ENCODE measurements at places on chromosomes 2 and 18.

DNA sequence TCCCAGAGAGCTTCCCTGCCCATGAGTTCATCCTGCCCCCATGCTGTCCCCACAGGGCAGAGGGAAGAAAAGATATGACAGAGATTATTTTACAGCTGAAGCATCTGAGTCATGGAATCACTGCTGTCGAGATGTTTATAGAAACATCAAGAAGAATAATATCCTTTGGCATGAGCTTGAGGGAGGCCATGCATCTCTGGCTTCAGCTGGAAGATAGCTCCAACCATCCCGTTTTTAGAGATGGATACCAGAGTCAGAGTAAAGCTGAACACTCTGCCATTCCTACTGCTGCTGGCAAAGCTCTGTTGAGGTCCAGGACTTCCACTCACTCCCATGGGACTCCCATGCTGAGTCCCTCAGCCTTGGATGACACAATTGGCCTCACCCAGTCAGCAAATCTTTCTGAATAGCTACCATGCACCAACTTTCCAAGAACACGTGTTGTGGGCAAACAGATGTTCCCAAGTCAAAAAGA lies 167.8 kb downstream of the TTC32 start:
- no peak for DNase-seq

- no peak for DNase-seq
Measured at GRCh38 chr18:37246779-37247340, 318.7 kb downstream of the CELF4 start.

GRCh38 chr2:41414486-41415230 lies 633.2 kb upstream of the PKDCC start:
- no peak for DNase-seq

- DNase-seq = no peak
Measured at GRCh38 chr2:100660851-100661584, 98.2 kb downstream of the PDCL3 start.

DNA sequence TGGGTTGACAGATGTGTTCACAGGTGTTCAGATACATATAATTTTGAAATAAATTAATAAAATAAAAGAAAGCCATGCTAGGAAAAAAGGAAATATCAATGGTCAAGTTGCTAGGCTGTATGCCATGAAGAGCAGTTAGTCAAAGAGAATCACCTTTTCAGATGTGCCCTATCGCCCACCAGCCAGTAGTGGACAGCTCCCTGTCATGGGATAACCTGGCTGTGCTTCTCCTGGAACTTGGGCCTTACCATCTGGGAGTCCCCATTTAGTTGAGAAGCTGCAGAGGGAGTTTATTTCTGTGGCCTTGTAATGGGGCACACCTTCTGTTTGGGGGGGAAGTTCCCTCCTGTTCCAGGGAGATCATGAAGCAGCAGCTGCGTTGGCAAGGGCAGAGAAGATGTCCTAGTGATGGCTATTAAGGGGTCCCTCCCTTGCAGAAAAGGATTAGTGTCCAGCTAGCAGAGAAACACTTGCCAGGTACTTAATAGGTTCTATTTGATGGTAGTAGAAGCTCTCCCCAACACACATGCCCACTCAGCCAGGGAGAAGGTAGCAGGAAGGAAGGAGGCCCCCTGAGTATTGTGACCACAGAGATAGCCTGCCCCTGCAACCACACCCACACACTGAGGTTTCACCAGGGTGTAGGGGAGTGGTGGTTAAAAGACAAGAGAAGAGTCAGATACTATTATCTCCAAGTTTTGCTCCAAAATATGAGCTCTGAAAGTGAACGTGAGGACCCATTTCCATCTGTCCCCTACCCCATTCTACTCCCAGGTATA lies 117.7 kb downstream of the B3GNT2 start:
- peak; percentile 22 for DNase-seq

- DNase-seq = peak; percentile 42
Measured at GRCh38 chr2:160334028-160334741, 134.1 kb upstream of the ITGB6 start.

DNA sequence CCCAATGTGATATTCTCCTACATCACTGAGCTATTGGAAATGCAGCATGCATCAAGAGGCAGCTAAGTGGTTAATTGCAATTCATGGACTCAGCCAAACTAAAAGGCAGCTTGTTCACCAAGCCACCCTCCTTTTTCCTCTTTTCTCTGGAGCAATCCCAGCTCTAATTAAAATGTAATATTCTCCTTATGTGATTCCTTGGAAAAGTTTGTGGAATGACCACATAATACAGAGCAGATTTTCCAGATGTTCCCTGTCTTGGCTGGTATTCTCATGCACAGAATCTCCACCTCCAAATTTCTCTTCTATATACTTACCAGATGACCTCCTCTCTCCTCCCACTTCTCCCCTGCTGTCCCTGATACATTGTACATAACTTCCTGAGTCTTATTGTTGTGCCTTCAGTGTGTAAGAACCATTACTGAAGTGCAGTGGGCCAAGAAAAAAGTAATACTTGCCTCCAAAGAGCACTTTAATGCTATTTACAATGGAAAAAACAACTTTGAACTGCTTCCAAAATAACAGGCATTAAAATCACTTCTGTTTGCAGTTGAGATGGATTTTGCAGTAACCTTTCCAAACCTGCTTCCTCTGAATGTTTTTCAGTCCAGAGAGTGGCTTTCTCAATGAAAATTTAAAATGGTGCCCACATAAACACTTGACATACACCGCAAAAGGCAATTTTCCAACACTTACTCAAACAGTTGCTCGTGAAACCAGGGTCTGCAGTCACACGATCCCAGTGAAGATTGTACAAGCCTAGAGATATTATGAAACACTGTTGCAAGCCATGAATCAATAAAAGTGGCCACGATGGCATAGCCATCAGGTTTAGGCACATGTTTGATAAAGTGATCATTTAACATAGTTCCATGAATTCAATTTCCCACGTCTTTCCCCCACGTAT lies 258.0 kb downstream of the MTX2 start:
- no peak for DNase-seq

DNA sequence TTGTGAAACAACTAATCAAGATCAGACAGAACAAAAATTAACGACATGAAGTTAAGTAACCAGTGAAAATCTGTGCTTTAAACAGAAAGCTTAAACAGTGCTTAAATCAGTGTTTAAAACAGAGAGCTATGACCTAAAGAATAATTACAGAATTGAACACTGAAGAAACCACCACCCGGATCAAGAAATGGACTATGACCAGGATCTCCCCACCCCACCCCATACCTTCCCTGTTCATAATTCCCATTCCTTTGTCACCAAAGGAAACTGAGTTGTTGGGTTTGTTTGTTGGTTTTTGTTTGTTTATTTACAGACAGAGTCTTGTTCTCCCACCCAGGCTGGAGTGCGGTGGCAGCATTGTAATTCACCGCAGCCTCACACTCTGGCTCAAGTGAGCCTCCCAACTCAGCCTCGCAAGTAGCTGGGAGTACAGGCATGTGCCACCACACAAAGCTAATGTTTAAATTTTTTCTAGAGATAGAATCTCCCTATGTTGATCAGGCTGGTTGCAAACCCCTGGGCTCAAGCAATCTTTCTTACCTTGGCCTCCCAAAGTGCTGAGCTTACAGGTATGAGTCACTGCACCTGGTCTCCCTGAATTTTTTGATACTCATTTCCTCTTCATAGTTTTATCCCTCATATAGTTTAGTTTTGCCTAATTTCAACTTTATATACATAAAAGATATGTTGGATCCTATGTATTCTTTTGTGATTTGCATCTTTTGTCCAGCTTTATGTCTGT lies 8.2 kb upstream of the ALPG start:
- DNase-seq = no peak

DNA sequence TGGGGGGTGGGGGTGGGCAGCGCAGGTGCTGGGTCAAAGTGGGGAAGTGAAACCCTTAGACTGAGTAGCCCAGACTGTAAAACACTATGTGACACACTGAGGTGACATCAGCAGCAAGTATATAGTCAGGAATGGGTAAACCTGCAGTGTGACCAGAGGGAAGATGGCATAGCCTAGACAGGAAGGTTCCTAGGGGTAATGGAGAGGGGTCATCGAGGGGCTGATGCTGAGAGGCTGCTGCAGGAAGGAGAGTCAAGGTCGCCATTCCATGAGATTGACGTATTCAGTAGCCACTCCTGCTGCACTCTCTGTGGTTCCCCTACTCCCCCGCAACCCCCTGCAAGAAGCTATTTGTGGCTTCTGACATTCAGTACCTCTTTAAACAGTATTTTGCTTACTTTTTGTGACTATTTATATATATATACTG lies 111.7 kb downstream of the CHST9 start:
- no peak for DNase-seq

GRCh38 chr2:48080534-48081316 lies 174.4 kb upstream of the FBXO11 start:
- no peak for DNase-seq

- DNase-seq = no peak
Measured at GRCh38 chr18:66438711-66439536, 165.0 kb downstream of the CDH19 start.

DNA sequence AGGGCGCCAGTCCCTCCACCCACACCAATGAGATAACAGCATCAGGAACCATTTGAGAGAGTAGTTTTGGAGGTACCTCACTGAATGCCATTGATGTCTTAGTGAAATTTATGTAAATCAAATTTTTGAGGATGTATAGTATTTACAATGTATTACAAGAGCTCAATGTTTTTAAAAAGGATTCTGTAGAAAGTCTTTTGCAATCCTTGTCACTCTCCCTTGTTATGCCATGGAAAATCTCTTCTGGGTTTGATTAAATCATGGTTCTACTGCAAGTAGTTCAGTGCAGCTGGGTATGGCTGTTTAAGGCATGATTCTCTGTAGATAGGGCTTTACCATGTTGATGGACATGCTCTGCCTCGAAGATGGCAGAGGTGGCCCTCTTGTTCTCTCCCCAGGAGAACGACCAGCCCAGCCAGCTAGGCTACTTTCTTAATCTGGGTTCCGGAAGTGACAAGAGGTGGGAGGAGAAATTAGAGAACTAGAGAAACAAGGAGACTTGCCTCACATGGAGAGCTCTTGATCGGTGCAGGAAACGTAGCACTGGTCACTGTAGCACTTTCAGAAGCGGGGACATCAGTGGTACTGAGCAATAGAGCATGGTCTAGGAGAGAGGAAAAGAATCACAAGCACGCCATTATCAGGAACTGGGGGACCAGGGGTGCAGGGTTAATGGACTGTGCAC lies 202.7 kb downstream of the CLIP4 start:
- no peak for DNase-seq

- no peak for DNase-seq
Measured at GRCh38 chr2:226483745-226484619, 315.6 kb downstream of the IRS1 start.

- DNase-seq = no peak
Measured at GRCh38 chr2:131016826-131017741, 76.2 kb downstream of the FAM168B start.

GRCh38 chr2:46716927-46717326 lies 198.7 kb downstream of the MCFD2 start:
- no peak for DNase-seq

GRCh38 chr18:49639643-49640391 lies 78.0 kb downstream of the LIPG start:
- DNase-seq = no peak

- no peak for DNase-seq
Measured at GRCh38 chr18:3046216-3046808, 33.4 kb upstream of the LPIN2 start.

- no peak for DNase-seq
Measured at GRCh38 chr2:170455617-170456426, 259.3 kb upstream of the SP5 start.

- DNase-seq = no peak
Measured at GRCh38 chr2:149070681-149071320, 32.3 kb downstream of the LYPD6B start.

DNA sequence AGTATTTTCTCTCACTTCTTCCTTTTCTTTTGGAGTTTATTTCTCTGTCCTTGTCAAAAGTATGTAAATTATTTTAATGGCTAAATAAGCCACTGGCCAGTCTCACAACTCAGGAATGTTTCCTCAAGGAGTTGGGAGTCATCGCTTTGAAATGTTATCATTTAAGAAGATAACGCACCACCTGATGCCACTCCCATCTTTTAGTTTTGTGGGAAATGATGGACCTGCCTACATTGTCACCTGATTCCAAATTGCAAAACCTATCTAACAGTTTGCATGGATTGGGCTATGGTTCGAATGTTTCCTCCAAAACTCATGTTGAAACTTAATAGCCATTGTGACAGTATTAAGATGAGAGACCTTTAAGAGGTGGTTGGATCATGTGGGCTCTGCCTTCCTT lies 32.4 kb upstream of the PPM1B start:
- DNase-seq = no peak

DNA sequence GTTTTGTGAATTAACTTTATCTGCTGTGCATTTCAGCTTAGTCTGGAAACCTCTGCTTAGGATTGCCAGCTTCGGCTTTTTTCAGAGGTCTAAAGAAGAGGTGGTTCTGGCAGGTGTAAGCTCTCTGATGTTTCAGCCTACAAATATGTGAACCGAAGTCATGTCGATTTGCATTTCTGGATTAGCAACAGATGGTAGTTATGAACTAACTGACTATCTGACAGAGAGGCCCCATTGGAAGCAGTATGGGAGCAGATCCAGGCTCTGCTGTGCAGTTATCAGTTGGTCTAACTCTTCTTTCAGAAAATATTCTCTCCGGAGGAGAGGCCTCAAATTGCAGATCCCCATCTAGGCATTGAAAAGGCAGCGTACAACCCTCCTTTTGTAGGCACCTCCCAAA lies 32.7 kb upstream of the SPRED2 start:
- DNase-seq = no peak

- no peak for DNase-seq
Measured at GRCh38 chr18:36298126-36298741, 721 bp downstream of the FHOD3 start.

DNA sequence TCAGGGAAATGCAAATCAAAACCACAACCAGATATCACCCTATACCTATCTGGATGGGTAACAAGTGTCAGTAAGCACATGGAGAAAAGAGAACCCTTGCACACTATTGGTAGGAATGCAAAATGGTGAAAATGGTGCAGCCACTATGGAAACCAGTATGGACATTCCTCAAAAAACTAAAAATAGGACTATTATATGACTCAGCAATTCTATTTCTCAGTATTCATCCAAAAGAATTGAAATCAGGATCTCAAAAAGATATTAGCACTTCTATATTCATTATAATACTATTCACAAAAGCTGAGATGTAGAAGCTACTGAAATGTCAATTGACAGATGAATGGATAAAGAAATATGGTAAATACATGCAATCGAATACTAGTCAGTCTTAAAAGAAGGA lies 491.1 kb upstream of the MYT1L start:
- no peak for DNase-seq

GRCh38 chr2:20641123-20641985 lies 9.5 kb downstream of the HS1BP3 start:
- DNase-seq = no peak

- DNase-seq = no peak
Measured at GRCh38 chr2:10359246-10359645, 56.5 kb downstream of the HPCAL1 start.

DNA sequence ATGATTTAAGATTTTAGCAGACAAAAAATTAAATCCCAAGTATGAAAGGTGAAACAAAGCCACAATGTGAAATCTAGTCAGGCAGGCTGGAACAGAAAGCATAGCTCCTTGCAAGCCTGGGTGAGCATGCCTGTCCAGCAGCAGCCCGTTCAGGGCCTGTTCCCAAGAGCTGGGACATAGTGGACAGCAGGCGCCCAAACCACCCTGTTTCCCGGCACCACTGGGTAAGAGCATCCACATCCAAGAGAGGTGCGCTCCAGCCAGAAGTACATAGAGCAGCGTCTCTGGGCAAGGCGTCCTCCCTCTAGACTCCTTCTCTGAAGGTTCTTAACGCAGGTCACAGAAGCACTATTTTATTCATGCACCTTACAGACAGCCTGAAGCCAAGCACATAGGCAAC lies 80.8 kb downstream of the DNER start:
- DNase-seq = no peak

- no peak for DNase-seq
Measured at GRCh38 chr2:143505542-143505941, 376.3 kb downstream of the ARHGAP15 start.

- DNase-seq = no peak
Measured at GRCh38 chr2:40123326-40123725, 328.6 kb downstream of the SLC8A1 start.

Measured in activated naive CD4-positive, alpha-beta T cell treated with Interleukin-2 at 50 U/mL for 16 hours (primary cell).